ENCODE measurements at places on chromosomes 7 and 10.

DNA sequence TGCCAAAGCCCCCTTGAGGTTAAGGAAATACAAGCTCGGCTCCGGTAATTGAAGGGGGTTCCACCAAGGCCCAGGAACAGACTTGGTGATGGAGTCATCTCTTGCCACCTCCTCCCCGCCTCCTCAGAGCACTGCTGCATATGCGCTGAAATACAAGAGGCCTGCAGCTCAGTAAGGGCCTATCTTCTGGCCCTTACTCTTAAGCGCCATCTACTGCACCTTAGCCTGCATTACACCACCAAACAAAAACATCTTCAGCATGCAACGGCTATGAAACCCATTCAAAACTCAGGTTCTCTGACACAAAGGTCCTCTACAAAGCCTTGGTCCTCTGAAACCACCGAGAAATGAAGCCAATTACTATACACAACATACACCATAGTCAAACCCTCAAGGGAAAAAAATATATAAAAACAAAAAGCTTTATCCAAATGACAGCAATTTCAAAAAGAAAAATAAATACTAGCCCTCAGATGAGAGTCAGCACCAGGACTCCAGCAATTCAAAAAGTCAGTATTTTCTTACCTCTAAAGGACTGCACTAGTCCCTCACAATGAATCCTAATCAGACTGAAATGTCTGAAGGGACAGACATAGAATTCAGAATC, 176.8 kb upstream of the TBX20 start:
- no peak for DNase-seq

DNA sequence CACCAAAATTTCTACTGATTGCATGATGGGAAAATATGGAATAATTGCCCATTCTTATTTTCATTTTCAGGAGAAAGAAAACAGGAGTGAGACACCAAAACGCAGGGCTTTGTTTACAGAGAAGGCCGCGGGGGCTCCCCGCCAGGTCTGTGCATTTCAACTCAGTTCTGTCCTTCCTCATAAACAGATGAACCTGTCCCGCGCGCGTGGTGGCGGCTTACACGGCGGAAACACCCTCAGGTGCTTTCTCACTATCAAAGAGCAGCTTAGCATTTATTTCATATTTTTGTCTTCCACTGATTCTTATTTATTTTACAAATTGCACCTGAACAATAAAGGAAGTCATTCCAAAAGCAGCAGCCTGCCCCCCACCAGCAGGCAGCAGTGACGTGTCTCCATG, 579.4 kb downstream of the PTPRN2 start:
- no peak for DNase-seq

DNA sequence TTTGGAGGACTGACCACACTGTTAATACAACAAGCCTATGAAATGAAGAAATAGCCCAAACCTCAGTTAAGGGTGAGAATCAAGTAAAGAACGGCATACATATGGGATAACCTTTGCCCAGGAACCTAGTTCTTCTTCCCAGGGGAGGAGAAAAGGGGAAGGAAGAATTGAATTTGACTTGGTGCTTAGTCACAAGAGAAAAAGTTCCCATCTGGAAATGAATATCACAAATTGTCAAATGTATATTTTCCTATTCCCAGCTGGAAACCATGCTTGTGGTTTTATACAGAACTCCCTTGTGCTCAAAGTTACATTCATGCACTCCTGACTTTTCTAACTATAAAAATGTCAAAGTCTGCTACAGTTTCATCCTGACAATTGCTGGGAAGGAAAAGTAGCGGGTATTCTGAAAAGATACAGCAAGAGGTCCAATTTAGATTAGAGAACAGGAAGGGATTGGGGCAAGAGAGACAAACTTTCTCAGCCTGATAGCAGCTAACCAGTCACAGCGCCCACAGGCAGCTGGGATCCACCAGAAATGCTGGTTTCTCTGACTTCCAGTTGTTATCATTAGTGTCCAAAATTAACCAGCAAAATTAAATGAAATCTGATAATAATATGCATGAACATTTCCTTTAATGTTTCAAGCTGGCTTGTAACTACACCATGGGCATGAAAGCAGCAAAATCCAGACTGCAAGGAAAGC, 18.6 kb upstream of the GSAP start:
- no peak for DNase-seq

DNA sequence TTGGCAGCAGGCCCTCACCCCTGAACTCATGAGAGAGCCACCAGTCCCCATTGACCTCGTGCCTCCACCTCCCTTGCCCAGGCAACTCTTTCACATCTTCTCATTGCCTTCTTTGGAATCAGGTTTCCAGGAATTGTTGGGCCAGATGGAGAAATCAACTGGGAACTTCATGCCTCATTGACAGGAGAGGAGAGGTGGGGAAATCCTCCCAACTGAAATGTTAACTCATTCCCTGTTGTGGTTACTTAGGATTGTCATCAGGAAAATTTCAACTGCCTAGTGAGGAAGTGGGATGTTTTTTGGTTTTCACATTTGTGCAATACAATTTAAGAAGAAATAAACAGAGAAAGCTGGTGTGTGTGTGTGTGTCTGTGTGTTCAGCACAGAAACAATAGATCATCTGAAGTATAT, 106.6 kb upstream of the INHBA start:
- DNase-seq, result no peak

DNA sequence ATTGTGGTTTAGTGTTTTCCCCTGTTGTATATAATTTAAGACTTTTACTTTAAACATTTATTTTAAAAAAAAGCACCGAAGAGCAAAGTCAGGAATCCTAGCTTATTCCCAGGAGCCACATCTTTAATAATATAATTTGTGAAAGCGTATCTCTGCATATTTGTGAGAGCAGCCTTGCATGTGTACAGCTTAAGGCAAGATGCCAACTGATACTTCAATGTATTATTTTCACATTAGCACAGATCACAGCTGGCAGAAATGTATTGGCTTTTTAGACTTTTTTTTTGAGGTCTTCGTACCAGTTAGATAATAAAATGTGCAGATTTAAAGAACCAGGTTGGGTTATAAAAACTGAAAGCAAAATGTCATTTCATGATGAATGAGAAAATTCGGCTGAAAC, 845.7 kb upstream of the POT1 start:
- no peak for DNase-seq

DNA sequence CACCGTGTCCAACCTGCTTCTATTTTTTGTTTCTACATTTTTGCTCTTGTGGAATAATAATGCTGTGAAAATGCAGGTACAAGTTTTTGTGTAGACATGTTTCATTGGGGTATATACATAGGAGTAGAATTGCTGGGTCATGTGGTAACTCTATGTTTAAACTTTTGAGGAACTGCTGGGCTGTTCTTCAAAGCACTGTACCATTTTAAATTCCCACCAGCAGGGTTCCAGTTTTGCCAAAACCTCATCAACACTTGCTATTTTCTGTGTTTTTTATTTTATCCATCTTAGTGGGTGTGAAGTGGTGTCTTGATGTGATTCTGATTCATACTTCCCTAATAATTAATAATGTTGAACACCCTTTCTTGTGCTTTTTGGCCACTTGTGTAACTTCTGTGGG, 138.6 kb downstream of the RGS10 start:
- no peak for DNase-seq

- DNase-seq, result no peak
Observed at GRCh38 chr7:122689346-122690109, 9.4 kb downstream of the RNF133 start.

- DNase-seq, result no peak
Observed at GRCh38 chr10:114095559-114096337, 52.1 kb downstream of the ADRB1 start.

DNA sequence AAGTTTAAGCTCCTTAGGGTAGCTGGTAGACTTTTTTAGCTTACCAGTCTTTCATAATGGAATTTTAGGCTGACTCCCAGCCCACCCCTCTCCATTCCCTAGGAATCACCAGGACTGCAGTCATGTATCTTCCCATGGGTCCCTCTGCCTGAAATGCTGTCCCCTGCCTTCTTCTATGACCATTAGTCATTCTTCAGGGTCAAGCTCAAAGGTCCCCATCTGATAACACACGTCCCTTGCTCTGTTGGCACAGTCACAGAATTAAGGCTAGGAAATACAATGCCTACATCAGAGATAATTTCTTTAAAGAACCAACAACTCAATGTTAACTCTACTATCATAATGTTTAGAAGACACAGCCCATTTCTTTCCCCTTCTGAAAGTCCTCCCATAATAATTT, 140.6 kb downstream of the RAPGEF5 start:
- no peak for DNase-seq

GRCh38 chr7:18180685-18181084, 153.0 kb upstream of the PRPS1L1 start:
- DNase-seq, result no peak

All from left hindlimb (tissue), 1 donor.